Neuronal stem cell (in vitro differentiated cells): ENCODE measurements at places on chromosomes 2 and 18.
A peak's percentile ranks its signal among the peaks of the same experiment; 100 is the strongest.

DNA sequence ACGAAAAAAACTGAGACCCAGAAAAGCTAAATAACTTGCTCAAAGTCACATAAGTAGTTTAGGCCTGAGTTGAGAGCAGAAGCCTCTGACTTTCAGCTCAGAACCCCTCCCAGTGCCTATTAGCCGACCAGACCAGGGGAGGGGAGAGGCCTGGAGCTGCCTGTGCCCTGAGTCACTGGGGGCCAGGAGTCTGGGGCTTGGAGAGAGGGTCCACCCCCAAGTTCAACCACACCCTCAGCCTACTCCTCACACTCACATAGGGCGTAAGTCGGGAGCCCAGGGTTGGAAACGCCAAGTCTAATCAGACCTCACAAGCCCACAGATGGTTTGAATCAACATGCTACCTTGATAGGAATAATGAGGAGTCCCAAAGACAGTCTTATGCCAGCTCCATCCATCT lies 12.6 kb upstream of the PKDCC start:
- no peak for DNase-seq

GRCh38 chr2:40367032-40367431 lies 84.9 kb downstream of the SLC8A1 start:
- DNase-seq, result no peak

GRCh38 chr2:130318906-130319305 lies 23.8 kb upstream of the IMP4 start:
- no peak for DNase-seq

- DNase-seq, result no peak
These were observed 23.1 kb downstream of the PLA2R1 start for GRCh38 chr2:160039166-160039903.

DNA sequence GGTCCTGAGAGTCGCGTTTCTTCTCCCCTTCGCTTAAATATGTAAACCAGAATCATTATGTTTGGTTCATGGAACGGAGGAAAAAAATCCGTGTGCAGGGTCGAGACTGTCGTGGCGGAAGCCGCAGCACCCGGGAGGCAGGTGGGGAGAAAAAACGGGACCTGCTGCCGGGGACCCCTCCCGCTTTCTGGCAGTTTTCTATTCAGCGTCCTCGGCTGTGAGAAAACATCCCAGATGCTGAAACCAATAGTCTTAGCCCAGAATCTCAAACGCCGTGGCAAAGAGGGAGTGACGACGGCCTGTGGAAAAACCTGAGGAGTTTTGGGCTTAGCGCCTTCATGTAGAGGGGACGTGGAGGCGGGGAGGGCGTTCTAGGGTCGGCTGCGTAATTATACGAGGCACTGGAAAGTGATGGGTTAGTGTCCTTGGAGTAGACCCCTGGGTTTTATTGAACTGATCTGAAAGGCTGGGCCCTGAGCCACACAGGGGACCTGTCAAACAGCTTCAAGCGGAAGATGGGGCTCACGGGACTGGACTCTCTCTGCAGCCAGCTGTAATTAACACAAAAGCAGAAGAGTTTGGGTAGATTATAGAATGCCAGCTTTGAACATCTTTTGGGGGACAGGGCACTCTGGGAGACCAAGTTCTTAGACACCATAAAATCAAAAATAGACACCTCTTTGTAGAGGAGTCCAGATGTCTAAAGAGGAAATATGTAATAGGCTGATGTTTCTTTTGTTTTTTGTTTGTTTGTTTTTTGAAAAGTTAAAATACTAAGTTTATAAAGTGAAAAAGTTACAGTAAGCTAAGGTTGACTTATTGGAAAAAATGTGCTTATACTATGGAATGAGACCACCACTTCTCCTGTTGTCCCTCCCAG lies 834 bp upstream of the BUB1 start:
- peak; percentile 36 for DNase-seq

GRCh38 chr2:129205766-129206165 lies 773.7 kb upstream of the RAB6C start:
- no peak for DNase-seq

- no peak for DNase-seq
These were observed 178.3 kb upstream of the DSEL start for GRCh38 chr18:67694787-67695186.

DNA sequence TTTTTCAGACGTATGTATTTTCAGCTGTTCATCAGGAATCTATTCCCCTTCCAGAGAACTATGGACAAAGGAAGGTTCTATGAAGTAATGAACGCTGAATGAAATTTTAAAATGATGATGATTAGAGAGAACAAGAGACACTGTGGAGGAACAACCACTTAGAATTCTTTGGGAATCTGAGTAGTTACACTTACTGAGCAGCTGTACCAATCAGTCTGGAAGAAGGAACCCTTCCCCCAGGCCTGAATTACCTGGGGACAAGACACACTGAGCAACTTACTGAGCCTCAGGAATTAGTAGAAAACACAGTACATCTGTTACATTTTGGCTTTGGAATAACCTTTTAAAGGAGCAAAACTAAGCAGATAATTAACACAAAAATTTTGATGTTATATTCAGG lies 1.9 kb downstream of the MSTN start:
- DNase-seq, result no peak

DNA sequence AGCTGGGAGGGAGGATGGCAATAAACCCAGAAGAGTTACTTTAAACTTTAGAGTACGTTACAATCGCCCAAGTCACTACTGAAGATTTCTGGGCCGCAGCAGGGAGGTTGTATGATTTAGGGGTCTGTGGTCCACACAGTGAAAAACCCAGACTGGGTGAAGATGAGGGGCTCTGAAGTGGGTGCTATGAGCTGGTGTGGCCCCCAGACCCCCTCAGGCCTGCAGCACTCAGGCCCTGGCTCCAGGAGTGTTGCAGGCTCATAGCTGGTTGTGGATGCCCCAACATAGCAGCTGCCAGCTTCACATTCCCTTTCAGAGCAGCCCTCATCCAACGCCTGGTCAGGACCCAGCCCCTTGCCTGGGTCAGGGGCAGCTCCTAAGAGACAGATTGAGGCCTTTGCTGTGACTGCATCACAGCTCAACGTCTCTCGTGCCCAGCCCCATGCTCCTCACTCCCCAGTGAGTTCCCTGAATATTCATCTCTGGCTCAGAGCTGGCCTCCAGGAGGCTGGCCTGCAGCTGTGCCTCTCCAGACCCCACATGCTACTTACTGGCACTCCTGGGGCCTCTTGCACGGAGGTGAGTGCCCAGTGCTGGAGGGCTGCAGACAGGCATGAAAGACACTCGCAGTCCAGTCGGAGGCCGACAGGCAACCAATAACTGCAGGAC lies 94.5 kb upstream of the MYCN start:
- DNase-seq, result no peak

- no peak for DNase-seq
These were observed 38.5 kb downstream of the PSMG2 start for GRCh38 chr18:12741351-12741750.

DNA sequence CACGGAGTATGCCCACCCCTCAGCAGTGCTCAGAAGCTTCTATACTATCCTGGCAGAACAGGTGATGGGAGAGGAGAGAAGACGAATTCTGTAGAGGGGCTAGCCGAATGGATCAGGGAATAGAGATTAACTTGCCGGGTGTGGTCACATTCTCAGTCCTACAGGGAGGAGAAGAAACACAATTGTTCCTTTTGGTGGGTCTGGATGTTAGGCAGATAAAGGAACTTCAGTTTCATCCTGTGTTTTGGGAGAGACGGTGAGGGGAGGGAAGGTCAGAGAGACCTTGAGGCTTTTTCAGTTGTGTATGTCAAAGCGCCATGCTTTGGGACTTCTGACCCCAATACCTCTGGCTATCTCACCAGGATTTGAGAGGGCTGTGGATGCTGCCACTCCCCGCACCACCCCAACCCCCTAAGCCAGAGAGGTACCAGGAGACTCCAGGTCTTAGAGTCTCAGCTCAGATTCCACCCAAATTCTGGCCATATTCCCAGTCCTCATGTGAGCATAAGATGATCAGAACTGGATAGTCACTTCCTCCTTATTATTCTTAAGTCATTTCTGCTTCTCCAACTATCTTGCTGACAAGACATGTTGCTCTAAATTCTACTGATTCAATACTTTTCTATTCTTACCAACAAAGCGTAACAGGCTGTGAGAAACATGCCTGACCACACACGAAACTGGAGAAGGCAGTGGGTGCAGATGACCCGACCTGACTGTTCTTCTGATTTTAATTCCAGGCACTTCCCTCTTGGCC lies 2.3 kb upstream of the TMEM37 start:
- DNase-seq, result no peak

- no peak for DNase-seq
These were observed 30.4 kb downstream of the CIB4 start for GRCh38 chr2:26610504-26611335.

- DNase-seq, result no peak
These were observed 442.2 kb upstream of the ID2 start for GRCh38 chr2:8239531-8240088.

DNA sequence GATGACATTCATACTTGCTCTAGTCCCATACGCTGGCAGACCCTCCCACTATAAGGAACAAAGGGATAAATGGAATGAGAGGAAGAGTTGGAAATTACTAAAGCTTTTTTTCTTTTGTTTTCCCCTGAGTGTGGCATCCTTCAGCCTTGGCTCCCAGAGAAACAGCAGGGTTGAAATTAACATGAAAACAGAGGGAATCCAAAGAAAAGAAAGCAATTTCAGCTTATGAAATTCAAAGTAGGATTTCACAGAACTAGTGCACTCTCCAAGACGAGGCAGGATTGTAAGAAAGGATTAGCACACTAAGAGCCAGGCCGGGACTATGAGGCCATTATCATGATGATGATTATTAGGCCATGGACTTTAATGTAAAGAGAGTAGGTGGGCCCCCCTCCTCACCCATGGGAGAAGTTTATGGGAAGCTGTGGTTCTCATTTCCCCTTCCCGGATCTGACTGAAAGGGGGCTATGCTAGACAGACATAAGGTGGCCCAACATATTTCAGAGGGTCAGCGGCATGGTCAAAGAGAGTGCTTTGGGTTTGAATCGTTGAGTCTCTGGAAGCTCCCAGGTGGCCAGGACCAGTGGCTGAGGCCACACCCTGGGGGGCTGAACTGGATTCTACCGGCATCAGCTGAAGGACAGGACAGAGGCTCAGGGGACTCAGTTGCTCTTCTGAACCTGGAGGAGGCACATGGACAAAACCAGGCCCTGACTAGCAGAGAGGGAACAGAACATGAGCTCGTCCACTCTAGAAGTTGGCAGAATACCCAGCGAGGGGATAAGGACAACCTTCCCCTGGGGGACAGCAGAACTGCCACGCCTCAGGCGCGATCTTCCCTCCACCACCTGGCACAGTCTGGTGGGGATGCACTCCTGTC lies 100.1 kb upstream of the ARL4C start:
- no peak for DNase-seq

GRCh38 chr2:32534831-32535230 lies 93.0 kb upstream of the TTC27 start:
- no peak for DNase-seq

- no peak for DNase-seq
These were observed 48.9 kb upstream of the SPATS2L start for GRCh38 chr2:200257570-200257969.

GRCh38 chr2:238239543-238239862 lies 335 bp downstream of the HES6 start:
- no peak for DNase-seq

DNA sequence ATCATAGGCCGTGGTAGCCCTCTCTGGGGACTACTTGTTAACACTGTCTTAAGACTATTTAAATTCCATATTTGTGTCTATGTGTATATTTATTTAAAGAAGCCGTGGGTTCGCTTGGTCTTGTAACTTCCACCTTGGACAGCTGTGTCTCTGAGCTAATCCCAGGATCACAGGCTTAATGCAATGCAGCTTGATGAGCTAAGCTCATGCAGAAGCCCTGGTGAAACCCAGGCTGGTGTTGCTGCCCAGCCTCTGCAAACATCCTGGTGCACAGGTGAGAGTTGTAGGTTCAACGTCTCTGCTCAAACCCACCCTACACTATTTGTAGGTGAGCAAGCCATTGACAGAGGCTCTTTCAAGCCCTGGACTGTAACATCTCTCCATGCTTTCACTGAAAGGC lies 211.8 kb downstream of the FAM210A start:
- no peak for DNase-seq

DNA sequence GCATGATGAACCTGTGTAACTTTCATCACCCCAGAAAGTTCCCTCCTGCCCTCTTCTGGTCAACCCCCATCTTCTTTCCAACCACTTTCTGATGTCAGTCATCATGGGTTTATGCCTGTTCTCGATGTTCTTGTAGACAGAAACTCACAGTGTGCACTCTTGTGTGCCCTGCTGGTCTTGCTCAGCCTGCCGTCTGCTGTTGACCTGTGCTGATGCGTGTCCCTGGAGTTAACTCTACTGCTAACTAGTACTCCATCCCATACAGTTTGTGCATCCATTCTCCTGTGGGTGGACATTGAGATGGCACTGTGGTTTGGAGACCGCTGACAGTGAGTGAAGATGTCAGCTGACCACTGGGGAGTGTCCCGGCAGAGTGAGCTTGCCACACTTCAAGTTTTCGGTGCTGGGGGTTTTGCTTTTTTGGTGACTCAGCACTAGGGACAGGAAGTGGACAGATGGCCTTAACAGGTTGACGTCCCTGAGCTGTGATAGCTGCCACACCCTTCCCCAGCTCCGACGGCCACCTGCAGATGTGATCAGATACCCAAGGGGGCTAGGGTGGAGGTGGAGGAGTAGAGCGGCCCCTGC lies 14.8 kb downstream of the KLHL29 start:
- DNase-seq, result no peak

DNA sequence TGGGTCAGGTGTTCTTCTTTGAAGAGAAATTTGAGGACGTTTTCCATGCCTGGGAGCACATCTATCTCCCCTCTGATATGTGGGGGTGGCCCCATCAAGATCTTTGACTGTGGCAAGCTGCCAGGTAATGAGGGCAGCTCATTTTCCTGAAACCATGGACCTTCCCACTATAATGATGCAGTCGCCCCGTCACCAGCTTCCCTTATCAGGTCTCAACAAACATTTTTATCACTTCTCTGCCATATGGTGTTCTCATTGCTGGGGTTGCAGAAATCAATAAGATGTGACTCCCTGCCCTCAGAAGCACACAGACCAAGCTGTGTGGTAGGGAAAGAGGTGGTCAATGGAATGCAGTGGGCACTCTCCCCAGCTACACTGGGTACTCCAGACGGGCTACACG lies 48.4 kb upstream of the B3GNT7 start:
- DNase-seq, result no peak

DNA sequence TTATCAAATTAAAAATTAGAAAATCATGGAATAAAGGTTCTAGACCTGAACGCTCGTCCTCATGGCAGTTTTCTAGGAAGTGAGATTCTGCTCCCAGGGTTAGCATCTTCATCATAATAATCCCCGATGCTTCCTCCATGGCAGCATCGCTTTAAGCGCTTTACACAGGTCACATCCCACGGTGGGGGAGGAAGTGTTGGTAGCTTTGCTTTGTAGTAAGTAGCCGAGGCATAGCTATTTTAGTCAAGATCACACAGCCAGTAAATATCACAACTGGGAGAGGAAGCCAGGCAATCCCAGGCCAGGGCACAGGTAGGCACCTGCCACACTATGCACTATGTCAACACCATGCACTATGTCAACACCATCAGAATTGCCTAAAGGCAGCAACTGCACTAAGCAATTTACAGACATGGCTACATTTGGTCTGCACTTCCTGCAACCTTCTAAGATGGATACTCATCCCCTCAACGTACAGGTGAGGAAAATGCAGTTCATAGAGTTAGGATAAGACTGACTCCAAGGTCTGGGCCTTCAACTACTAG lies 205.5 kb downstream of the FBXO15 start:
- DNase-seq, result no peak
